ENCODE measurements at places on chromosomes 16 and 17.

GRCh38 chr16:86868786-86869185 lies 290.4 kb downstream of the FOXL1 start:
- no peak for DNase-seq

GRCh38 chr16:89325861-89326471 lies 108.5 kb downstream of the ZNF778 start:
- peak; percentile 68 for DNase-seq

DNA sequence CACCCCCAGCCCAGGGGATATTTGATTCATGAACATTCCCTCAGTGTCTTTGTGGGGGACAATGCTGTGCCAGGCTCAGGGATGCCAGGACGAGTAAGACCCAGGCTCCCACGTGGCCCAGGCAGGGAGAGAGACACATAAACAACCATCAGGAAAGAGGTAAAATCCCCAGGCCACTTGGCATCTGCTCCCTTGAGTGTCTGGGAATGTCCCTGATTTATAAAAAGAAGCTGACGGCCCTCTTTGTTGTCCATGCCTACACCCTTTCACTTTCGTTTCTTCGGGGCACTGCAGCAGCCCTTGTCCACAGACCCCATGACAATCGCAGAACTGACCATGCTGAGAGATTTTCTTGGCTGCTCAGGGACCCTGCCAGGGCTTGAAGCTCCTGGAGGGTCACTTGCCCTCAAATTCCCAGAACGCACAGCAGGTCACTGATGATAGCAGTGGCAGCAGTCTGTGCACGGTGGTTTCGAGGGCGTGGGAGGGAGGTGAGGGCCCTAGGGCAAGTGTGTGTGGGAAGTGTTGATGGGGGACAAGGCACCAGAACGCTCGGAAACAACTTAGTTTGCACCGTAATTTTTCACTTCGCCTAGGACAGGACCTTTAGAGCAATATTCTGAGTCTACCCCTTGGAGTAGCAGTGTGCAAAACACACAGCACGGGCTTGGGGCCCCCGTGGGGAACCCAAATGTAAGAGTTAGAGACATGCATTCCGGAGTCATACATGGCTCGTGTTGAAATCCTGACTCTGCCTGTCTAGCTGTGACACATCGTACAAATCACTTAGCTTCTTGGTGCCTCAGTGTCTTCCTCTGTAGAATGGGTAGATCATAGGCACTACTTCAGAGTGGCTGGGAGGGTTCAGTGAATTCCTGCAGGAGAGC lies 4.7 kb downstream of the NOD2 start:
- DNase-seq = peak; percentile 24

GRCh38 chr17:80904036-80904753 lies 87.4 kb upstream of the CHMP6 start:
- no peak for DNase-seq

- no peak for DNase-seq
These were observed 40.8 kb downstream of the KANSL1 start for GRCh38 chr17:46152423-46152822.

- DNase-seq = no peak
These were observed 120.7 kb downstream of the STXBP4 start for GRCh38 chr17:55089256-55089655.

DNA sequence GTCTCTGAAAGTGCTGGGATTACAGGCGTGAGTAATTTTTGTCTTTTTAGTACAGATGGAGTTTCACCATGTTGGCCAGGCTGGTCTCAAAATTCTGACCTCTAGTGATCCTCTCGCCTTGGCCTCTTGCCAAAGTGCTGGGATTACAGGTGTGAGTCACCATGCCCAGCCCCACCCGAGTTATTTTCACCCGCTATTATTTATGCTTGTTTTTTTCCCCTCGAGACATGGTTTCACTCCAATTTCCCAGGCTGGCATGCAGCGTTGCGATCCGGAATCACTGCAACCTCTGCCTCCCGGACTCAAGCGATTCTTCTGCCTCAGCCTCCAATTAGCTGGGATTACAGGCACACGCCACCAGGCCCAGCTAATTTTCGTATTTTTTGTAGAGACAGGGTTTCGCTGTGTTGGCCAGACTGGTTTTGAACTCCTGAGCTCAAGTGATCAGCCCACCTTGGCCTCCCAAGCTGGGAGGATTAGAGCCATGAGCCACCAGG lies 9.2 kb downstream of the RPL23 start:
- no peak for DNase-seq

- no peak for DNase-seq
These were observed 282.0 kb downstream of the SEC14L1 start for GRCh38 chr17:77422748-77423113.

- no peak for DNase-seq
These were observed 15.1 kb upstream of the MAP2K3 start for GRCh38 chr17:21269394-21269793.
